ENCODE measurements at places on chromosomes 7 and 10.

- DNase-seq, result no peak
These were observed 9.8 kb downstream of the CEP41 start for GRCh38 chr7:130430841-130431666.

DNA sequence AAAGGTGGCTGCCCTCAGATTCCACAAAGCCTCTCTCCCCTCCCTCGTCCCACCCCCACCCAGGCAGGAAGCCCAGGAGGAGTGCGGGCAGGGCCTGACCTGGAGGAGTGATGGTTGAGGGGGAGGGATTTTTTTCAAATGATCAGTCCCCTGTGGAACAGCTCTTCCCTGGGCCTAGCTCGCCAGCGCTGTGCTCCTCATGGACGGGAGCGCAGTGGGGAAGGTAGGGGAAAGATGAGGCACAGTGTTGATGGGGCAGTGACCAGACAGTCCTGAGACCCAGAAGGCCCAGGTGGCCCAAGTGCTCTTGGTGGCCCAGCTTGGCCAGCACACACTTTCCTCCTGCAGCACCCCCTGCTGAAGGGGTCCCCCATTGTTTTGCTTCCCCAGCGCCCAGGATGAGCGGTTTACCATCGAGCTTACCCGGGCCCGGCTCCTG is 8.5 kb downstream of the SAP25 start:
- no peak for DNase-seq

DNA sequence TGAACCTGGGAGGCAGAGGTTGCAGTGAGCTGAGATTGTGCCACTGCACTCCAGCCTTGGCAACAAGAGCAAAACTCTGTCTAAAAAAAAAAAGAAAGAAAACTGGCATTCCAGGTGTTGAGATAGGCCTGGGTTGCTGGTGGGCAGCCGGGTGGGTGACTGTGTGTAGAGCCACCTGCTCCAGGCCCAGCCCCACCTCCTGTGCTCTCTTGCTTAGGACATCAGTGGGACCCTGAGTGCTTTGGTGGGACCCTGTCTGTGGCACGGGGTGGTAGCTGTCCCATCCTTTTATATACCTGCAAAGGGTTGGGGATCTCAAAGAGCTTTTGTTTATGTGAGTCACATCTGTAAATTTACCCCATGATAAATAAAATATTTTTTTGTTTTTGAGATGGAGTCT is 6.2 kb downstream of the PAOX start:
- no peak for DNase-seq

- DNase-seq, result peak; percentile 16
These were observed 46.7 kb upstream of the PLCE1 start for GRCh38 chr10:93947055-93947454.
